HCEC 1CT (cell line): ENCODE measurements at places on chromosomes 5 and 9.

GRCh38 chr5:140317859-140318258 lies 15.0 kb upstream of the PFDN1 start:
- DNase-seq: peak; percentile 78

DNA sequence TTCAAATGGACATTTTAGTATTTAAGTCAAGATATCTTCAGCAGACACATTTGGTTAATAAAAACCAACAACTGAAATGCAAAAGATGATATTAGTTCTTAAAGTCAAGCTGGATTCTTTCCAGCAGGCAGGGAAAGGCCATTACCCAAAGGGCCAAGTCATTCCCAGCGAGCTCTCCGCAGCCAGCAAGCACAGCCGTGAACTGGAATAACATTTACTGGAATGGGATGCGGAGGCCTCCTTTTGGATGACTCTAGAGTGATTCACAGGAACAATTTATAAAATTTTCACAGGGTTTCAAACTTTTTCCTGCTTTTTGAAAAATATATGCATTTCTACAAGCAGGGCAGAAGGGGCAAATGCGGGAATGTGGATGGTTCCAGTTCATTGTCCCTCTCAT lies 76.6 kb upstream of the DAB2 start:
- peak; percentile 94 for DNase-seq

GRCh38 chr5:31811210-31811609 lies 172.3 kb downstream of the PDZD2 start:
- DNase-seq: peak; percentile 87

DNA sequence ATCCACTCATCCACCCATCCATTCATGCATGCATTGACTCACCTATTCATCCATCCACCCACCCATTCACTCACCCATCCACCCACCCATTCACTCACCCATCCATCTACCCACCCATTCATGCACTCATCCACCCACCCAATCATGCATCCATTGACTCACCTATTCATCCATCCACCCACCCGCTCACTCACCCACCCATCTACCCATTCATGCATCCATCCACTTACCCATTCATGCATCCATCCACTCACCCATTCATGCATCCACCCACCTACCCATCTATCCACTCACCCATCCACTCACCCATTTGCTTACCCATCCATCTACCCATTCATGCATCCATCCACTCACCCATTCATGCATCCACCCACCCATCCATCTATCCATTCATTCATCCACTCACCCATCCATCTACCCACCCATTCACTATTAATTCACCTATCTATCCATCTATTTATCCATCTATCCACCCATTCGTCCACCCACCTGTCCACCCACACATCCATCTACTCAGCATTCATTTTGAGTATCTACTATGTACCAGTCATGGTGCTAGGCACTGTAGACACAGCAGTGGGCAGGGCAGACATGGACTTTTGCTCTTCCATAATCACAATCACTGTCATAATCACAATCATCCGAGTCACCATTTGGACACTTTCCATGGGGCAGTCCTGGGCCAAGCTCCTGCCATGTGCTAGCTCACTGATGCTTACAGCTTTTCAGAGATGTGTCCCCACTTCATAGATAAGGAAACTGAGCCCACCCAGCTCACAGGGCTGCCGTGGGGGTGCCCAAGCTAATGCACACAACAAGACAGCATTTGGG lies 34.4 kb downstream of the HMCN2 start:
- DNase-seq: no peak

- no peak for DNase-seq
Observed at GRCh38 chr5:132370181-132370970, 866 bp downstream of the SLC22A5 start.

DNA sequence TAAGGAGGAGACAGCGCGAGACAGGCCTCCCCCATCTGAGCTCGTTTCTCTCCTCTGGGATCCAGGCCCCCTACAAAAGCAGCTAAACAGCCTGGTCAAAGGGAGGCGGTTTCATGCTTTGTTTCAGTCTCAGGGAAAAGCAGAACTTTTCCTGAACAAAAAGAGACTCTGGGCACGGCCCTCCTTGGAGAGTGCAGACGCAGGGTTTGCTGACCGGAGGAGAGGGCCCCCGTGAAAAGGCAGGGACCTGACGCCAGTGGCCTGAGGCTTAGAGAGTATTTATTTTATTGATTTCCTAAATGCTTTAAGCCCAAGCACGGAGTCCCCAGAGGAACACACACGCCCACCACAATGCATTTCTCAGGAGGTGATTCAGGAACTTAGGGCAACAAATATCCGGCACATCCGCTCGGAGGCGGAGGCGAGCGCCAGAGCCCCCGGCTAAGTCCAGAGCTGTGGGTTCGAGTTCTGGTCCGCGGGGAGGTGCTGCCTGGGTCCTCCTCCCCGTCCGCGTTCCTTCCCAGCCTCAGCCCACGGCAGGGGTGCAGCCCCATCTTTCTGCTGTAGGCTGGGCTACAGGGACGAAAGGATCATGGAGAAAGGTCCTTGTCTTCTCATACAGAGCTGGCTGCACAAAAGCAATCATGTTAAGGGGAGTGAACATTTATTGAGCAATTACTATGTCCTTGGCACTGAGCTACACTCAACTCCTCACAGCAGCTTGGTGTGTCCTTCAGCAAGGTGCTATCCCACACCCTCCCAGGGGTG lies 40.0 kb downstream of the PTGES start:
- DNase-seq: peak; percentile 33

- no peak for DNase-seq
Observed at GRCh38 chr9:128404560-128404959, 16.1 kb upstream of the CERCAM start.

GRCh38 chr5:19568004-19568403 lies 420.0 kb downstream of the CDH18 start:
- no peak for DNase-seq

GRCh38 chr5:123214193-123214592 lies 125.2 kb downstream of the PRDM6 start:
- DNase-seq: no peak

DNA sequence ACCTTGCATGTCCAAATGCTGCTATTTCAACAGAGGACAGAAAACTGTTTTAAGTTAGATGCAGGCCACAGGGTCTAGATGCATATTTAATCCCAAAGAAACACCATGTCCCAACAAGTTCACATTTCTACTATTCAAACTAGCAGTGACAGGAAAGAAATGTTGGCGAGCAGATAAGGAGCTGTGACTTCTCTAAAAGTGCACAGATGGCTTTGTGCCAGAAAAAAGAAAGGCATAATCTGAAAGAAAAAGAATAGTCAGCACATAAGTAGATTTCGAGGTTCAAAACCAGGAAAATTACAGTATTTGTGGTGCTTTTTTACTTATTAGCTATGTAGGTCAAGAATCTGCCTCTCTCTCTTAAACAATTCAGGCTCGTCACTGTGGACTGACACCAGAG lies 178.3 kb downstream of the DNAH5 start:
- no peak for DNase-seq

DNA sequence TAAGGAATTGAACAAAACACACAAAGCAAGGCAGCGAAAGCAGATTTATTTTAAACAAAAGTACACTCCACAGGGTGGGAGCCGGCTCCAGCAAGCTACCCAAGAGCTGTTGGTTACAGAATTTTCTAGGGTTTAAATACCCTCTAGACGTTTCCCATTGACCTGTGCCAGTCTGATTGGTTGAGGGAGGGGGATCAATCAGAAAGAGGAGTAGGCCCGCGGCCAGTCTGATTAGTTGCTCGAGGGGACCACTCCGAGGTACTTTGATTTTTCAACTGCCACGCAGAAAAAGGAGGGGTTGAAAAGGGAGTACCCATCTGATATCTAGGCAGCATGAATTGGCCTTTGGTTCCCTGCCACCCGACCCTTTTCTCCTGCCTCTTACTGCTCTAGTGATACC lies 998 bp downstream of the SRP19 start:
- no peak for DNase-seq

GRCh38 chr9:95129476-95130291 lies 187.8 kb downstream of the FANCC start:
- no peak for DNase-seq

- DNase-seq: no peak
Observed at GRCh38 chr9:120475341-120475740, 104.6 kb downstream of the CDK5RAP2 start.

DNA sequence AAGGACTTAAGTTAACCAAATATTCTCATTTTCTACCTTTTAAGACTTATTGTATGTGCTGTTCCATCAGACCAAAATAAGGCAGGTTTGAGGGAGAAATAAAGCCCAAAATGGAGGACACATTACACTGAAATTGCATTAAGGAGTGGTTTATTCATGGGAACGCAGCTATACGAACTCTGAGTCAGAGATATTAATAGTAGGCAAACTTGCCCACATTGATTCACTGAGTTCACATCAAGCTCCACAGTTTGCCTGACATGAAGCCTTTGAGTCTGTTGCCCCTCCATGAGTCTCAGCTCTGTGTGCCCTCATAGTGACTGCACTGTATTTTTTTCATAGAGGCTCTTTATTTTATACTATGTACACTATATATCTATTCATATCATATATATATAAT lies 135.0 kb upstream of the SNX2 start:
- DNase-seq: no peak

DNA sequence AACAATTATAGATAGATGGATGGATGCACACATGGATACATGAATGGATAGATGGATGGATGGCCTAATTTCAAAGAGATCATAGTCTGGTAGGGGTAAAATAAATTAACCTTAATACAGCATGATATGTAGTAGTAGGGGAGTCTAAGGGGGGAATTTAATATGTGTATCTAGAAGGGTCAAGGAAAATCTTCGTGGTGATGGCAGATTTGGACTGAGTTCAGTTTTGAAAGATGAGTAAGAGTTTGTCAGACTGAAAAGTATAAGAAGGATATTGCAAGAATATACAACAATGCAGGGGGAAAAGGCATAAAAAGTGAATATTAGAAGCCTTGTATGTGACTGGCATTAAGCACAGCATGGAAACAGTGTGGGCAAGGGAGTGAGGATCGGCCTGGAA lies 98.7 kb downstream of the ZNF462 start:
- DNase-seq: peak; percentile 66

DNA sequence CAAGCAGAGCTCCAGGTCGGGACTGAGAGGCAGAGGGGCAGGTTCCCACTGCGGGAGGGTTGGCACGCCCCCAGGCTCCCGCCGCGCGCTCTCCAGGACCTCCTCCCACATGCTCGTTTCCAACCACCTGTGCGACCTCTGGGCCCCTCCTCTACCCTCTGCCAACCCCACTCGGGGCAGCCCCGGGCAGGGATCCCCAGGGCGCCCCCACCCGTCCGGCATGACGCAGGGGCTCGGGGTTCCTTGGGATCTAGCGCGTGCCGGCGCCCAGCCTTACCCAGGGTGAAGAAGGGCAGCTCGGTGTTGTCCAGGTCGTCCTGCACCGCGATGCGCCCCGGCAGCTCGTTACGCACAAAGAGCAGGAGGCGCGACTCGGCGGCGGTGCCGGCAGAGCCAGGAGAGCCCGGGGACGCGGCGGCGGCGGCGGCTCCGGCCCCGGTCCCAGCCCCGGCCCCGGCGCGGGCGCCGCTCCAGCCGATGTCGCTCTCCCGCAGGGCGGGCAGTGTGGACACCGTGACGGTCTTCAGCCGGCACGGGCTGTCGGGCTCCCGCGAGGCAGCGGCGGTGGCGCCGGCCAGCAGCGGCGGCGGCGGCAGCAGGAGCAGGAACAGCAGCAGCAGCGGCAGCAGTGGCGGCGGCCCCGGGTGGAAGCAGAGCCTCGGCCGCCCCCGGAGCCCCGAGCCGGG lies 494 bp downstream of the ASTN2 start:
- DNase-seq: no peak

GRCh38 chr5:142685418-142686209 lies at the start of gene FGF1:
Gene FGF1 (minus strand): TSS chr5:142686090. CDS start chr5:142614127, 71,963 bp downstream.
- no peak for DNase-seq

DNA sequence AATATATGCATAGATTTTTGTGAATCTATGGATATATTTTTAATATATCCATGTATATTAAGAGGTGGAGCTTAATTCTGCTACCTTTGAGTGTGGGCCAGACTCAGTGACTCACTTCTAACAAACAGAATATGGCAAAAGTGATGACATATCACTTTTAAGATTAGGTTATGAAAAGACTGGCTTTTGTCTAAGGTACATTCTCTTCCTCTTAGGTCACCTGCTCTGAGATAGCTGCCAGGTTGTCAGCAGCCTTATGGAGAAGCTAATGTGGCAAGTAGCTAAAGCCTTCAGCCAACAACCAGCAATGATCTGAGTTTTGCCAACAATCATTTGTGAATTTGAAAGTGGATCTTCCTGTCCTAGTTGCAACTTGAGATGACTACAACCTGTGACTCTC lies 83.8 kb downstream of the ANKRD31 start:
- DNase-seq: no peak

- DNase-seq: no peak
Observed at GRCh38 chr5:57684299-57684702, 201.7 kb upstream of the ACTBL2 start.

- no peak for DNase-seq
Observed at GRCh38 chr5:149583394-149583793, 2.1 kb downstream of the ARHGEF37 start.

DNA sequence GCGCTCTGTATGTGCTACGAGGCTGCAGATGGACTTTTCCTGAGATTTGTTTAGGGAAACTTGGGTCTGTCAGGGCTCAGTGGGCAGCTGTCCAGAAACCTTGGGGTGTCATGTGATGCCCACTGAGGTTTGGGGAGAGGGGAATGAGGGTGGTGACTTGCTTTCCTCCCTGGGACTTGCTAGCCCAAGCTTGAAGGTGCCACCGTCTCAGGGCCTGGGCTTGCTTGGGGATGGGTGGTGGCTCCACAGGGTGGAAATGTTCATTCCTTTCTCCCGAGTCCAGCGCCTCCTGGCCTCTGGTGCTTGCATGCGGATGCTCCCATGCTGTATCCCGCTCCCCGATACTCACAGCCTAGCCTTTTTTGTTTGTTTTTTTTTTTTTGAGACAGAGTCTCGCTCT lies 33.3 kb downstream of the ZNF618 start:
- no peak for DNase-seq

GRCh38 chr9:14193328-14193990 lies 120.5 kb downstream of the NFIB start:
- no peak for DNase-seq

- DNase-seq: peak; percentile 25
Observed at GRCh38 chr5:72015103-72015548, 92.1 kb upstream of the MAP1B start.

GRCh38 chr5:154206311-154206710 lies 15.8 kb downstream of the GALNT10 start:
- DNase-seq: no peak

DNA sequence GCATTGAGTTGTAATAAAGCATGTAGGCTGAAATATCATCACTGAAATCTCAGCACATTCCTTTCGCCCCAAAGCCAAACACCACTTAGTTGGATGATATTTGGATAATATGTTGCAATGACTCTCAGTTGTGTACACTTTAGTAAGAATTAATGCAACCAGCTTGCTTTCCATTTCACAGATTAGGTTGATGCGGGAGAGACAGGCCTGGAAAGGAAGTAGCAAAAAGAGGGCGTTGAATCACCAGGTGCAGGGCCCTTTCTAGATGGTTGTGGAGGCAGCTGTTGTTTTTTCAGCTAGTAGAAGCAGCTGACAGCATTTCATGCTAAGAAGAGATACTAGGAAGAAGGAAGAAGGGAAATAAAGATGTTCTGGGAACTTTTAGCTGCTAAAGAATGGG lies 30.9 kb downstream of the DMRT3 start:
- DNase-seq: no peak

- DNase-seq: peak; percentile 3
Observed at GRCh38 chr9:27292659-27293405, 4.1 kb downstream of the EQTN start.

- no peak for DNase-seq
Observed at GRCh38 chr5:142181547-142182163, 73.1 kb downstream of the NDFIP1 start.
